ENCODE measurements at places on chromosomes 6 and 20.
A peak's percentile ranks its signal among the peaks of the same experiment; 100 is the strongest.

DNA sequence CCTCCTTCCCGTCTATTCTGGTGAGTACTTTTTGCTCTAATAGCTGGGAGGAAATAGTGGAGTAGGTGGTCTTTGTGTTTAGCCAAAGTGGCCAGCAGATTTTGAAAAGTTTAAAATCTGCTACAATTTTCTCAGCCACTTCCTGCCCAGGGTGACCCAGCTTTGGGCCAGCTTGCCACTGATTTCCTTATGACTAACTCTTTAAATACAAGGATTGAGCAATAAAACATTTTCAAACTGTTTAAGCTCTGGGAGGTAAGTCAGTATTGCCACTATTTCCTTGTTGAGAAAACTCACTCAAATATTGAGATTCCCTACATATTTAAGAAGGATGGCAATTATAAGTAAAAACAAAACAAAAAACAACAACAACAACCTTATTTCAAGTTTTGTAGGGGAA is 54.5 kb downstream of the TRMT11 start:
- DNase-seq = no peak

GRCh38 chr6:25709761-25710160 is 44.8 kb upstream of the SLC17A4 start:
- no peak for DNase-seq

GRCh38 chr6:117264692-117265409 is 507 bp upstream of the VGLL2 start:
- DNase-seq = no peak

GRCh38 chr20:58261660-58262059 is 33.2 kb upstream of the ANKRD60 start:
- DNase-seq = no peak

- DNase-seq = no peak
Measured at GRCh38 chr6:47302043-47302442, 7.7 kb downstream of the TNFRSF21 start.

- no peak for DNase-seq
Measured at GRCh38 chr20:21503345-21503744, 10.5 kb downstream of the NKX2-2 start.

DNA sequence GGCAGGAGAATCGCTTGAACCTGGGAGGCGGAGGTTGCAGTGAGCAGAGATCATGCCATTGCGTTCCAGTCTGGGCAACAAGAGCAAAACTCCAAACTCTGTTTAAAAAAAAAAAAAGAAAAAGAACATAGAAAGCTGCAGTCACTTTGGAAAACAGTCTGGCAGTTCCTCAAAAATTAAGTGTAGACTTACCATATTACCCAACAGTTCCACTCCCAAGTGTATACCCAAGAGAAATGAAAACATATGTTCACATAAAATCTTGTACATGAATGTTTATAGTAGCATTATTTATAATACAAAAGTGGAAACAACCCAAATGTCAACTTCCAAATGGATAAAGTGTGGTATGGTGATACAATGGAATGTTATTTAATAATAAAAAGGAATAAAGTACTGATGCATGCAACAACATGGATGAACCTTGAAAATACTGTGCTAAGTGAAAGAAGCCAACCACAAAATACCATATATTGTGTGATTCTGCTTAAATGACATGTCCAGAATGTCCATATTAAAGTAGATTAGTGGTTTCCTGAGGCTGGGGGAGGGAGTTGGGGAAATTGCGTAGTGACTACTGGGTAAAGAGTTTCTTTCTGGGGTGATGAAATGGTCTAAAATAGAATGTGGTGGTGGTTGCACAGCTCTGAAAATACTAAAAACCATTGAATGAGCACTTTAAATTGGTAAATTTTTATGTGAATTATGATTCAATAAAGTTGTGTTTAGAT is 62.9 kb downstream of the SUN5 start:
- DNase-seq = no peak

- DNase-seq = no peak
Measured at GRCh38 chr6:235763-236360, 56.4 kb upstream of the DUSP22 start.

DNA sequence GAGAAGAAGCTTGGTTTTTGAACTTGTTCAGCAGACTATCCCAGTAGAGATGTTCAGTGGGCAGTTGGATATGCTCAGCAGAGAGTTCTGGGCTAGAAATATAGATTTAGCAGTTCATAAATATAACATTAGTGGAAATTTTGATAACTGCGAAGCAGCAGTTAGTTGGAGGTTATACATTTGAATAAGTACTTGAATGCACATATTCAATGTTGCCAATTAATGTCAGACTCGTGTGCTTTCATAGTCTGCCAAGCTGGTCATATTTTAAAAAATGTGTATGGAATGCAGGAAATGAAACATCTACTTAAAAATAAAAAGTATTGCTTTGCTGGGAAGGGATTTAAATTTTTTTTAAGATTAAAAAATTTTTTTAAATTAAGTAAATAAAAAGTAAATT is 92.5 kb upstream of the E2F3 start:
- DNase-seq = no peak

GRCh38 chr6:27176523-27177484 is 70.7 kb upstream of the PRSS16 start:
- no peak for DNase-seq

- peak; percentile 37 for DNase-seq
Measured at GRCh38 chr20:32674362-32674789, 635 bp upstream of the C20orf203 start.

- DNase-seq = peak; percentile 1
Measured at GRCh38 chr20:53408691-53409446, 184.8 kb downstream of the ZNF217 start.

DNA sequence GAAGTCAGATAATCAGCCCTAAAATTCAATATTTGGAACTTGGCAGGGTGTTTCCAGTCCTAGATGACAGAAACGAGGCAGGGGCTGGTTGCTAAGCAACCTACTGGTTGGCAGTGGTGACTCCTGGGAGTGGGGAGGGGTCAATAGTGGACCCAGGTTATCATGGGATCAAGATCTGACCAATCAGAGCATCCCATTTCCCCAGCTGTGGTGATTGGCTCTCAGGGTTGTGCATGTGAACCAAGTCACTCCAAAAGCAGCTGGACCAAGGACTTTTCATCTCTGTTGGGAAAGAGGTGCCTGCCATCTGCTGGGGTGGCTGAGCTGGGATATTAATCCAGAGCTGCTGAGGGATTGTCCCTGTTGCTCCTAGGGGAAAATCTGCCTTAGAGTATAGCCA is 253.4 kb downstream of the PREX1 start:
- no peak for DNase-seq

DNA sequence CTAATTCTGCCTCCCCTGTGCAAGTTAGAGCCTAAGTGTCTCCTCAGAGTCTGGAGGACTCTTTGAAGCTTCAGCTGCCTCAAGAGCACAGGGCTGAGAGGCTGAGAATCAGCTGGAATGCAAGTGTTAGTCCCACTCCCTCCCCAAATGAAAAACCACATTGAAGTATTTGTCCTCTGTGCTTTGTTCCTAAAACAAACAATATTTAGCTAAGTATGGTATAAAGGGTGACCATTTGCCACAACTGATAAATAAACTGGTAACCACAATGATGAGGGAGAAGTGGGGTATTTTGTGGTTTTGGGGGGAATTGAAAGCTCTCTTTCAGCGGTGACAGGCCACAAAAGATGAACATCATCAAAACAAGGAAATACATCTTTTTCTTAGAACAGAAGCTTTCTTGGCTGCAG is 91.7 kb upstream of the HDDC2 start:
- no peak for DNase-seq

DNA sequence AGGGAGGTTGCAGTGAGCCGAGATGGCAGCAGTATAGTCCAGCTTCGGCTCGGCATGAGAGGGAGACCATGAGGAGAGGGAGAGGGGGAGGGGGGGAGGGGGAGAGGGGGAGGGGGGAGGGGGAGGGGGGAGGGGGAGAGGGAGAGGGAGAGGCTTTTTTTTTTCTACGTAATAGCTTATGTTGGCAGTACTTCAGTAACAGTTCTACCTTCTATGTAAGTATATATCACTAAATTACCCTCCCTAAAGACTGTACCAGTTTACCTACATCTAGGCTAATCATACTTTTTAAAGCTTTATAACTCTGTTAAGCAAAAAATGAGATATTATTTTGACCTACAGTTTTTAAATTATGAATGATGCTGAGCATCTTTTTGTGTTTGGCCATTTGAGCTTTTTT is 13.6 kb downstream of the TM9SF4 start:
- DNase-seq = no peak

DNA sequence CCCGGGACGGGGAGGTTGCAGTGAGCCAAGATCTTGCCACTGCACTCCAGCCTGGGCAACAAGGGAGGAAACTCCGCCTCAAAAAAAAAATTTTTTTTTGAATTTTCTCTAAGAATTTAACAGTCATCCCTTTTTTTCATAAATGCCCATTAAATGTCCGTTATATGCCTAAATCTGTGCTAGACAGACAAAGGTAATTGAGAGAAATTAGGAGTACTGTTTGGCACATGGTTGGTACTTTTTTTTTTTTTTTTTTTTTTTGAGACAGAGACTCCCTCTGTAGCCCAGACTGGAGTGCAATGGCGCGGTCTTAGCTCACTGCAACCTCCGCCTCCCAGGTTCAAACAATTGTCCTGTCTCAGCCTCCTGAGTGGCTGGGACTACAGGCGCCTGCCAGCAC is 1.7 kb downstream of the PCMT1 start:
- no peak for DNase-seq

- no peak for DNase-seq
Measured at GRCh38 chr6:137277971-137278637, 58.9 kb upstream of the IFNGR1 start.

DNA sequence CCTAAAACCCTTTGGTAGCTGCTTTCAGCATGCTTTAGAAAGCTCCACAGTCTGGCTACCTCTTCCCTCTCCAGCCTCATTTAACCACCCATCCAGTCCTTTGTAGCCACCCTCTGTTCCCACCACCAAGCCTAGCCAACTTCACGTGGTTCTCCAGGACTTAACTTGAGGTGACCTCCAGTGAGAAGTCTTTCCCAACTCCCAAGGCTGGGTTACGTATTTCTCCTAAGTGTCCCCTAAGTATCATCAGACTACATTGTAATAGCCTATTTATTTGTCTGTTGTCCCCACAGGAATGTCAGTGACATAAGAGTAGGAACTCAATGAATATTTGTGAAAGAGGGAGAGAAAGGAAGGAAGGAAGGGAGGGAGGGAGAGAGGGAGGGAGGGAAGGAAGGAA is 431.9 kb upstream of the JARID2 start:
- no peak for DNase-seq

DNA sequence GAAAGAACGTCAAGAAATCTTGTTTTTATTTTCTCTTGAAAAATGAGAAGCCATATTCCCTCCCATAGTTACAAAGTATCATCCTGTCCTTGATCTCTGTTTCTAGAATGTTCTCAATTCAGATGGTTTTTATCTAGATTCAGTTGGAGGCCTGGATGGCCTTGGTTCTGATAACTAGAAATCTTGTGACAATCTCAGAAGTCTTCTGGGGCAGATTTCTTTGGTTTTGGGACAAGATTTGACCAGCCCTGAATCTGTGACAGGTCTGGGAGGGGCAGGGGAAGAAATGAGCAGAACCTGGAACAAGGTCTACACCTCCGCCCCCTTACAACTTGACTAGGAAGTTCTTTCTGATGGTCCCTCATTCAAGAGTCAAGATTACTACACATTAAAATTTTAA is 41.4 kb upstream of the AKIRIN2 start:
- no peak for DNase-seq

- DNase-seq = no peak
Measured at GRCh38 chr6:137414599-137414998, 79.6 kb downstream of the OLIG3 start.

DNA sequence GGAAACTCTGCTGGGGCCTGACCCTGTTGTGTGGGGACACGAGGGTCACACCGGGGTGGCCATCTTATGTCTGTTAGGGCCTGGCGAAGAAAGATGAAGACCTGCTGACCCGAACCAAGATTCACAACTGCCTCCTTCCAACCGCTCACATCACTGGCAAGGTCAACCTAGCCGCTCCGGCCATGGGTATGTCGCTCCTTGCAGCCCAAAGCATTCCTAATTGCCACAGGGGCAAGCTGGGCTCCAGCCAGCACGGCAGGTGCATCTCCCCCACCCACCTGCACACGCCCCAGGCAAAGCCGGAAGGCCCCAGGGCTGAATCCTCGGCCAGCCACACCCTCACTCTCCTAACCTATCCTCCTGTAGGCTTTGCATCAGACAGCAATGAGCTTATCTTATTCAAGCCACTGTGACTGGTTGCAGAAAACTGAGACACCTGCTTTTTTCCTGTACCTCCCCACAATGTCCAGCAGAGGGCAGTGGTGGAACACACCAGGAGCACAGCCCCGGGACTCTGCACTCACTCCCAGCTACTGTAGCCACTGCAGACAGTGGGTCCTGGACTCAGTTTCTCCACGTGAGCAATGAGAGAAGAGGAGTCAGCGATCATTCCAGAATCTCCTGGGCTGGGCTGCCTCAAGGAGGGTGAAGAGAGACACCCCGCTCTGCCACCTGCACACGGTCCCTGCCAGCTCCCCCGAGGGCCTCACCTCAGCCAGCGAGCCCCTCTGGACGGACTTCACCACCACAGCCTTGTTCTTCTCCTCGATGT is 170.2 kb downstream of the PREX1 start:
- DNase-seq = peak; percentile 64

GRCh38 chr6:157774153-157775135 is 48.6 kb upstream of the SNX9 start:
- DNase-seq = no peak

DNA sequence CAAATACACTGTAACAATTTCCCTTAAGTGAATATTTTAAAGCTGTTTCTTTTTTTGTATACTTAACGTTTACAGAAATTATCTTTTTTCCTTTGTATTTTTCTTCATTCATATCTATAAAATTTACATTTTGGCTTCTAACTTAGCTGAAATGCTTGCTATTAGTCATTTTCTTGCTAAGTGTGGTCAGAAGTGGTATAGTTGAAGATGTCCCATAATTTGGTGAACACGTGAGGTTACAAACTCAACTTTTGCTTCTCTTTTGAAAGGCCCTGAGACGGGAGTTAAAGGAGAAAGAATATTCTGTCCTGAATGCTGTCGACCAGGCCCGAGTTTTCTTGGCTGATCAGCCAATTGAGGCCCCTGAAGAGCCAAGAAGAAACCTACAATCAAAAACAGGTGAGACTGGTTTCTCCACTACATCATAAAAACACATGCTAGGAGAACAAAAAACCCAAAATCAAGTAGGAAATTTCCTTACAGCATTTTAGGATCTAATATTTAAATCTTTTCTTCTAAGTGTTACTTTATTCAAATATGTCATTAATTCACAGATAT is 445.0 kb downstream of the UTRN start:
- no peak for DNase-seq

Data from NCI-H1092 (cell line).